HepG2 (cell line): ENCODE measurements at places on chromosomes 2 and 18. TPM values are rescaled to one million over a fixed set of nuclear protein-coding genes. Genes with fewer than 3 reads are reported as not detected.

GRCh38 chr2:236159778-236160170 is 8.4 kb downstream of the GBX2 start:
- H3K4me3 ChIP-seq: no peak overlapping the region
- H3K4me1 ChIP-seq: peaks cover 3% of the 10 kb centered on the region; the same call in 1 of the 2 replicates
- no peak for DNase-seq
- no peak overlapping the region for H3K27ac ChIP-seq

Gene NT5C1B
- total RNA-seq: not detected in 2 replicates

GRCh38 chr2:158738363-158738762 is 56.8 kb upstream of the DAPL1 start:
- H3K36me3 ChIP-seq: no peaks in the 10 kb centered on the region
- H3K4me3 ChIP-seq: no peak overlapping the region
- H3K27me3 ChIP-seq: peaks cover 42% of the 10 kb centered on the region
- H3K4me1 ChIP-seq: peaks cover 28% of the 10 kb centered on the region
- DNase-seq: no peak

- H3K4me3 ChIP-seq: no peak overlapping the region
- no peaks in the 10 kb centered on the region for H3K27me3 ChIP-seq
- DNase-seq: no peak
These were observed 68.9 kb downstream of the CERS6 start for GRCh38 chr2:168525020-168525419.

DNA sequence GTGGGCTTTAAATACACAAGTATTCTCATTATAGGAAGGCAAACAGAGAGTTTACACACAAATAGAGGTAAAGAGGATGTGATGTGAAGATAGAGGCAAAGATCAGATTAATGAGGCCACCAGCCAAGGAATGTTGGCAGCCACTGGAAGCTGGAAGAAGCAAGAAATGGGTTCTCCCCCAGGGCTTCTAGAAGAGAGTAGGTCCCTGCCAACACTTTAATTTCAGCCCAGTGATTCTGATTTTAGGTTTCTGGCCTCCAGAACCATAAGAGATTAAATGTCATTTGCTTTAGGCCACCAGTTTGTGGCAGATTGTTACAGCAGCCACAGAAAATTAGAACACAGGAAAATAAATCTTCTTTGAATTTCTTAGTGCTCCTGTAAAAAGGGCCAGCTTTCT is 916.7 kb downstream of the CPS1 start:
- H3K4me3 ChIP-seq: no peak overlapping the region
- no peaks in the 10 kb centered on the region for H3K27me3 ChIP-seq
- DNase-seq: no peak

Gene C2orf74
- total RNA-seq: 13.8 and 21.6 TPM in 2 replicates

Gene NXPH2
- not detected in 2 replicates for total RNA-seq

Gene ESPNL
- total RNA-seq: 0.35 and 0.80 TPM in 2 replicates

DNA sequence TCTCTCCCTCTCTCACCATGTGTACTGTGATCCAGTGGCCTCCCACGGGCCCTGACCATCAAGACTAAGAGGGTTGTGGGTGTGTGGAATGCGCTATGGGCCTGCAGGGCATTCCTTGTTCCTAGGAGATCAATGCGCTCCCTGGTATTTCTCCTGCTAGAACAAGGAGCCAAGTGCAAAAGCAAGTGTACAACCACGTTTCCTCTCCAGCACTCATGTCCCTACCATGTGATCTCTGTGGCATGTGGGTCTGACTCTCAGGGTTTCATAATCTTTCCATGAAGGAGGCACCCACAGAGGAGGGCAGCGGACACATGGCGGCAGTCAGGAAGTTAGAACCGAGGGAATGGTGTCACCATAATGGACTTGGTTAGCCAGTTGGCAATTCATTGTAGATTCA is 91.4 kb downstream of the MAPK4 start:
- no peaks in the 10 kb centered on the region for H3K36me3 ChIP-seq
- no peak overlapping the region for H3K4me3 ChIP-seq
- no peak overlapping the region for H3K27ac ChIP-seq

Gene TSPYL6
- not detected in 2 replicates for total RNA-seq

DNA sequence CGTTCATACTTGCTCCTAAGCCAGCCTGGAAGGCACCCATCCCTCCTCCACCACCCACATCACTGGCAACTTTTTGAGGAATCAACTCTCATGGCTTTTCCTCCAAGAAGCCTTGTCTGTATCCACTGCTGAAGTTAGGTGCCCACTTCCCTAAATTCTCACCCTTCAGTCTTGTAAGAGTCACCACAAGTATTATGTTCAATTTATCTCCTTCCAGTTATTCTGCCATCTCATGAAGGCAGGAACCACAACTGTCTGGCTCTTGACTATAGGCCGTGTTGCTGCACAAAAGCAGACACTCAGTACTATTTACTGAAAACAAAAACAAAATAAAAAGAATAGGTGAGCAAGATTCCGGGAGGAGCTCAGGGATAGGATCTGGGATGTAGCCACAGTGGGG is 234.8 kb downstream of the CYRIA start:
- peaks cover 8% of the 10 kb centered on the region for H3K4me1 ChIP-seq
- no peak overlapping the region for H3K4me3 ChIP-seq
- DNase-seq: no peak
- no peak overlapping the region for H3K27ac ChIP-seq
- H3K36me3 ChIP-seq: no peaks in the 10 kb centered on the region

Gene PRKAG3
- total RNA-seq: not detected in 2 replicates

Gene FIGN
- 6.6 and 11.6 TPM in 2 replicates for total RNA-seq

DNA sequence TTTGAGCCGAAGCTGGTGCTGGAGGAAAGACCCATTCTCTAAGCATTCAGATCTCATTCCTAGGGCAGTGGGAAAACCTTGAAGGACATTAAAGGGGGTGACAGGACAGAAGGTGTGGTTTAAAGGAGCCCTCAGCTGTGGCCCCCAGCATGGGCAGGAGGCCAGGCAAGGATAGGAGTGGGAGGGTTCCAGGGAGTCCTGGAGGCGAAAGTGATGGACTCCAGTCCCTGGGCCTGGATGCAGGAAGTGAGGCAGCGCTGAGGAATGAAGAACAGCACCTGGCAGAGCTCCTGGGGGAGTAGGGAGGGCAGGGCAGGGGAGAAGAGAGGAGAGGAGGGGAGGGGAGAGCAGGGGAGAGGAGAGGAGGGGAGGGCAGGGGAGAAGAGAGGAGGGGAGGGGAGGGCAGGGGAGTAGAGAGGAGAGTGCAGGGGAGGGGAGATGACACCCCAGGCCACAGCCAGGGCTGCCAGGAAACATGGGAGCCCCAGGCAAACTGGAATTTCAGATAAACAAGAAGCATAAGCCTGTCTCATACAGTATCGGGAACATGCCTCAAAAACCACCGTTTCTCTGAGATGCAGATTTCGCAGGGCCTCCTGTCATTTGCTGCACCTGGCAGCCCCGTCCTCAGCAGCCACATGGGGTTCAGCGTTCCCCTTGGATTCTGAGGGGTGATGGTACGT is 5.7 kb downstream of the RAMP1 start:
- H3K27ac ChIP-seq: no peak overlapping the region
- peaks cover 37% of the 10 kb centered on the region for H3K4me1 ChIP-seq
- H3K4me3 ChIP-seq: no peak overlapping the region
- DNase-seq: no peak
- H3K27me3 ChIP-seq: peaks cover 10% of the 10 kb centered on the region; the same call in 1 of the 2 replicates

DNA sequence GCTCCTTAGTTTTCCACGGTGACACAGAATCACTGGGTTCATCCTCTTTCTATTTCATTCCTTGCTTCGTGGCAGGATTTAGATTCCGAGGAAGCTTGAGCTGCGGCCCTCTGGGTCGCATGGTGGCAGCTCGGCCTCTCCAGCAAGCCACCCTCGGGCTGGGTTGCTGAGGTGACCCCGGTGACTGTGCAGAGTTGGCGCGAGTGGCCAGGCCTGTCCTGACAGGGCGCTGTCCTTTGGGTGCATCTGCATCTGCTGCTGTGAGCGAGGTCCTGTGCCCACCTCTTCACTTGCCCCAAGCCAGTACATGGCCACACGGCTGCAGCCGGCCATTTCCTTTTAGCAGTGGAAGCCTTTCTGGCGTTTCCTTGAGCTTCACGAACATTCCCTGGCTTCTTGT is 21.8 kb downstream of the PRELID3A start:
- H3K4me3 ChIP-seq: no peak overlapping the region
- no peak overlapping the region for H3K27ac ChIP-seq
- H3K36me3 ChIP-seq: peaks cover 36% of the 10 kb centered on the region; the same call in 2 of the 3 replicates
- no peaks in the 10 kb centered on the region for H3K27me3 ChIP-seq
- no peak for DNase-seq

DNA sequence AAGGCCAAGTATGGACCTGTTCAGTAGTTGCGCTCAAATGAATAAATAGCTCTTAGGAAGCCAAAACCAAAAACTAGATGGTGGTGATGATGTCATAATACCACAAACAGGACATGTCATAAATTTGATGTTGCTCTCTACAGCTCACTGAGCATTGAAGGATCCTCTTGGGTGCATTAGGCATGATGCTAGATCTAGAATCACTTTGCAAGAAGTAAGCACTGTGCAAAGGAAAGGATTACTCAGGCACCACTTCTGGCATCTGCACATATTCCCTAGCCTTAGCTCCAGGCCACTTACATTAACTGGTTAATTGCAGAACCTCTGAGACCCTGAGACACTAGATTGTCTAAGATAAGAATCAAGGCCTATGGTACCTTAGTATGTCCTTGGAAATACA is 58.0 kb downstream of the LRRTM1 start:
- no peak for DNase-seq
- no peaks in the 10 kb centered on the region for H3K27me3 ChIP-seq
- H3K4me3 ChIP-seq: no peak overlapping the region
- H3K36me3 ChIP-seq: no peaks in the 10 kb centered on the region
- H3K27ac ChIP-seq: no peak overlapping the region
- no peaks in the 10 kb centered on the region for H3K4me1 ChIP-seq

Gene ANO7
- total RNA-seq: 3.7 and 4.9 TPM in 2 replicates

Gene SLC16A14
- not detected in 2 replicates for total RNA-seq

DNA sequence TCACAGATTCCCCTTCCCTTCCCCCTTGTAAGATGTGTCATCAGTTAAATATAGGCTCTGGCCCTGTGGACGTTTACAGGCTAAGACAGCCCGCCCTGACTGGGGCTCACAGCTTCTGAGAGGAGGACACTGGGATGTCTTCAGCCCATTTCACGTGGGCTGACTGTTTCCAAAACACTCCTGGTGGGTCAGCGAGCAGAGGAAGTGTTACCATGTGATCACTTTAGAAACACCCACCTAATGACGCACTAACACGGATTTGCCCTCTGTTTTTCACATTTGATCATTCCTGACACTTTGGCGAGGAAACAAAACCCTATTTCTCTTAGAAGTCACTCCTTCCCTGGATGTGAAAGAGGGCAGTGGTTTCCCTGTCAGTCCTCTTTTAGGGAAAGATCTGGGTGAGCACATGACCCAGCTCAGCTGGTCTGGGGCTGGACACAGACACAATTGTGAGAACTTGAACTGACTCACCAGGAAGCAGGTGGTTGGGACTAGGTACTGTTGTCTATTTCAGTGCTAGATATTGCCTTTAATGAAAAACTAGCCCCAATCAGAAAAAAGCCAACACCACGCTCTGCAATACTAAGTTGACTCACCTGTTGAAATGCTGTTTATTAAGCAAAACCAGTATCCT is 38.8 kb downstream of the BMP10 start:
- H3K27me3 ChIP-seq: peaks cover 7% of the 10 kb centered on the region; the same call in 1 of the 3 replicates
- peaks cover 9% of the 10 kb centered on the region; the same call in 1 of the 2 replicates for H3K4me1 ChIP-seq
- DNase-seq: no peak
- H3K4me3 ChIP-seq: no peak overlapping the region
- no peak overlapping the region for H3K27ac ChIP-seq

- DNase-seq: no peak
- H3K4me1 ChIP-seq: peaks cover 20% of the 10 kb centered on the region
- no peak overlapping the region for H3K27ac ChIP-seq
- H3K4me3 ChIP-seq: peak overlapping the region; percentile 44; the same call in 1 of the 2 replicates
- no peaks in the 10 kb centered on the region for H3K36me3 ChIP-seq
These were observed 9.9 kb upstream of the RAPGEF4 start for GRCh38 chr2:172725746-172726145.

DNA sequence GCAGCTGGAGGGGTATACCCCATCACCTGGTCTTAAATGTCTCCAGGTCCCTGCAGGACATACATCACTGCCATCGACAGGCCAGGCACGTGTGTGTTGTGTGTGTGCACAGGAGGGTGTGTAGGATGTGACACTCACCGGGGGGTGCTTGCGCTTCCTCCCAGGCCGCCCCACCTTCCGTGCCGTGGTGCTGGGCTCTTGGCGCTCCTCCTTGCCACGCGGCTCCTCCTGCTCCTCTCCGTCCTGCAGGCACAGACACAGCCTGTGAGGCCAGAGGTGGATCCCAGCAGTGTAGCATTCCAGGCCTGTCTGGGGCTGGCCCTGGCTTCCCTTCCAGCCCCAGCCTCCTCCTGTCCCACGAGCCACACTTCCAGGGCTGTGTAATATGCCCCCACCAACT is 41.7 kb downstream of the DNMT3A start:
- H3K27ac ChIP-seq: no peak overlapping the region
- 0 out of 2 replicates have a peak, but pooled peaks cover 2% of the 10 kb centered on the region for H3K4me1 ChIP-seq
- no peaks in the 10 kb centered on the region for H3K27me3 ChIP-seq

- no peaks in the 10 kb centered on the region; the same call in 1 of the 2 replicates for H3K27me3 ChIP-seq
- peak overlapping the region; percentile 60 for H3K4me3 ChIP-seq
- peaks cover 67% of the 10 kb centered on the region for H3K4me1 ChIP-seq
- no peaks in the 10 kb centered on the region for H3K36me3 ChIP-seq
- peak; percentile 71 for DNase-seq
- peak overlapping the region; percentile 34 for H3K27ac ChIP-seq
These were observed 20.3 kb upstream of the LAPTM4A start for GRCh38 chr2:20071397-20072383.

Gene TM4SF20
- not detected in 2 replicates for total RNA-seq

DNA sequence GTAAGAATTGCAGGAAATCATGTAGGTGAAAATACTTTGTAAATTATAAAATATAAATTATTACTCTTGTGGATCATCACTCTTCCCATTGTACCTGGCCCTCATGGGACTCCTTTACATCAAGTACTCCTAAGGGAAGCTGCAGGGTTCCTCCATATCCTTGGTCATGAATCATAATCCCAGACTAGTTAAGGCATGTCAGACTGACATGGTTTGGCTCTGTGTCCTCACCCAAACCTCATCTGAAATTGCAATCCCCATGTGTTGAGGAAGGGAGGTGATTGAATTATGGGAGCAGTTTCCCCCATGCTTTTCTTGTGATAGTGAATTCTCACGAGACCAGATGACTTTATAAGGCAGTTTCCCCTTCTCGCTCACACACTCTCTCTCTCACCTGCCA is 77.1 kb downstream of the CMPK2 start:
- H3K27ac ChIP-seq: no peak overlapping the region
- H3K27me3 ChIP-seq: no peaks in the 10 kb centered on the region
- no peaks in the 10 kb centered on the region for H3K4me1 ChIP-seq
- no peaks in the 10 kb centered on the region for H3K36me3 ChIP-seq
- no peak overlapping the region for H3K4me3 ChIP-seq

GRCh38 chr18:65990174-65990690 is 239.4 kb downstream of the CDH7 start:
- H3K27me3 ChIP-seq: no peaks in the 10 kb centered on the region
- H3K4me3 ChIP-seq: no peak overlapping the region
- DNase-seq: no peak
- H3K4me1 ChIP-seq: no peaks in the 10 kb centered on the region

Gene DIPK1C
- not detected in 2 replicates for total RNA-seq
